Spleen (tissue), 13 donors: ENCODE measurements at places on chromosomes 1 and 21. TPM values are rescaled to one million over a fixed set of nuclear protein-coding genes. Genes with fewer than 3 reads are reported as not detected.
A peak's percentile ranks its signal among the peaks of the same experiment; 100 is the strongest.

- no peaks in the 10 kb centered on the region for H3K27me3 ChIP-seq
- DNase-seq, result no peak
- no peaks in the 10 kb centered on the region for H3K36me3 ChIP-seq
- H3K27ac ChIP-seq, result no peak overlapping the region
- H3K4me1 ChIP-seq, result no peaks in the 10 kb centered on the region
These were observed 9.8 kb upstream of the CYP2J2 start for GRCh38 chr1:59936358-59936821.

CELA2A gene
- total RNA-seq, result not detected

DNA sequence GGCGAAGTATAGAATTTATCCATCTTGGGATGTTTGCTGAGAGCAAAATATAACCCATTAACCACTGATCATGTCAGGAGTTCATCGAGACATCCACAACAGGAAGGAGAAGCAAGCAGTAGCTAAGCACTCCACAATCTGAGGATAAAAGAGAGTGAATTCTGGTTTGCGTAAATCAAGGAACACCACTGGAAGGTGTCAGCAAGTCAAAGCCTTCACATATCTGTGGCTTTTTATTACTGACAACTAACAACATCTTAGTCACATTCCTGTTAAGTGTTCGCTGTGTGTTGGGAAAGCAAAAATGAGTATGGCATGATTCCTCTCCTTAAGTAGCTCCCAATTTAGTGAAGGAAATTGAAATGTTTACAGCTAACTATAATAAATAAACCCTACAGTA, 44.5 kb upstream of the DARS2 start:
- DNase-seq, result no peak
- peaks cover 49% of the 10 kb centered on the region for H3K36me3 ChIP-seq
- no peaks in the 10 kb centered on the region for H3K4me1 ChIP-seq
- H3K27ac ChIP-seq, result no peak overlapping the region

DNA sequence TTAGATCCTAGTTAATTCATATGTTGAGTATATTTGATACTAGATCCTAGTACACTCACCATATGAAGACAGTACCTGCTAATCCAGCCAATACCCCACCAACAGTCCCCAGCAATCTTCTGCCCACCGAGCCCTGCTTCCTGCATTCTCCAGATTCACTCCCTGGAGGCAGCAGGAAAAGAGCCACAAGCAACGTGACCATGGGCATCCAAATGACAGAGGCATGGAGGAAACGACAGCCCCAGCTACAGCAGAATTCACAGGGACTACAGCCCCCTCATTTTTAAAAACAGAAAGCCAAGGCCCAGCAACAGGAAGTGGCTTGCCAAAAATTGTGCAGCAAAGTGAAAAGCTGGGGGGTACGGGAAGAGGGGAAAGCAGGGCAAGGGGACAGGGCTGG, 29.3 kb downstream of the ASTN1 start:
- DNase-seq, result no peak
- no peaks in the 10 kb centered on the region for H3K4me1 ChIP-seq
- H3K27me3 ChIP-seq, result no peaks in the 10 kb centered on the region
- H3K27ac ChIP-seq, result no peak overlapping the region

FGR gene
- 90.5 TPM for total RNA-seq

MTF1 gene
- total RNA-seq, result 12.4 TPM

RBP7 gene
- 21.1 TPM for total RNA-seq

GRCh38 chr1:114428083-114428754, 82.8 kb downstream of the TRIM33 start:
- H3K27me3 ChIP-seq, result no peaks in the 10 kb centered on the region
- H3K27ac ChIP-seq, result no peak overlapping the region
- H3K4me3 ChIP-seq, result no peak overlapping the region
- no peak for DNase-seq
- no peaks in the 10 kb centered on the region for H3K4me1 ChIP-seq

CCDC185 gene
- total RNA-seq, result not detected

GRCh38 chr1:199101635-199102034, 462.8 kb downstream of the PTPRC start:
- no peak overlapping the region for H3K4me3 ChIP-seq
- DNase-seq, result no peak
- no peaks in the 10 kb centered on the region for H3K27me3 ChIP-seq
- H3K4me1 ChIP-seq, result peaks cover 6% of the 10 kb centered on the region
- no peaks in the 10 kb centered on the region for H3K36me3 ChIP-seq

GRCh38 chr1:185670187-185670627, 64.0 kb upstream of the HMCN1 start:
- peaks cover 21% of the 10 kb centered on the region for H3K4me1 ChIP-seq
- DNase-seq, result no peak
- no peaks in the 10 kb centered on the region for H3K27me3 ChIP-seq
- no peaks in the 10 kb centered on the region for H3K36me3 ChIP-seq
- no peak overlapping the region for H3K4me3 ChIP-seq
- no peak overlapping the region for H3K27ac ChIP-seq

CEPT1 gene
- 139 TPM for total RNA-seq

DNA sequence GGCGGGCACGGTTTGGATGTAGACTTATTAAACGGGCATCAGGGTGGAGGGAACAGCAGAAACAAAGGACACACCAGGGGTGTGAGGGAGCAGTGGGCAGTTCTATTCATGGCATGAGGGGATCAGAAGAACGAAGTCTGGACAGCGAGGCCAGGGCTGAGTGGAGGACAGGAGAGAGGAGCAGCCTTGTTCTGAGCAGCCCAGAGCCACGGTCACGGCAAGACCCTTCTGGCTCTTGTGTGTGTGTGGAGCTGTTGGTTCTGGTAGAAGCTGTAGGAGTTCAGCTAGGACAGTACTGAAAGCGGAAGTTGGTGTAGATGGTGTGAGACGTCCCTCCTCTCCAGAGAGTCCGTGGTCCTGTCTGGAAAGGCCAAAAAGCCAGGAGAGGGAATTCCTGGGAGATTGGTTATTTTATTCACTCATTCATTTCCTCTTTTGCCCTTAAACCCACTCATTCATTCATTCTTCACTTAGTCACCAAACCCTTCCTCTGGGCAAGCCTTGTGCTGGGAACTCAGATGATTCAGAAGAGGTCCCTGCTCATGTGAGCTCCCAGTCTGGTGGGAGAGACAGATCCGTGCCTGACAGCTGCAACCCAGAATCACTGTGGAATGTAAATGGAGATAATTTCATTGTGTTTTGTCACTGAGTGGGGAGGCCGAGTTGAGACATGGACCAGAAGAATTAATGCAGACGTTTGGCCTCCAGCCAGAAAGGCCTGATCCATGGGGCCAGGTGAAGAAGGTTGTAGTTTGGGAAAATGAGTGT, 4.1 kb upstream of the ACOT11 start:
- H3K27me3 ChIP-seq, result no peaks in the 10 kb centered on the region
- H3K4me3 ChIP-seq, result no peak overlapping the region
- no peak for DNase-seq
- H3K4me1 ChIP-seq, result peaks cover 23% of the 10 kb centered on the region

- H3K4me3 ChIP-seq, result no peak overlapping the region
- peak overlapping the region; percentile 29 for H3K27ac ChIP-seq
- peaks cover 33% of the 10 kb centered on the region for H3K36me3 ChIP-seq
- H3K4me1 ChIP-seq, result peaks cover 20% of the 10 kb centered on the region
These were observed 13.7 kb upstream of the CPLANE2 start for GRCh38 chr1:16250524-16251251.

DNA sequence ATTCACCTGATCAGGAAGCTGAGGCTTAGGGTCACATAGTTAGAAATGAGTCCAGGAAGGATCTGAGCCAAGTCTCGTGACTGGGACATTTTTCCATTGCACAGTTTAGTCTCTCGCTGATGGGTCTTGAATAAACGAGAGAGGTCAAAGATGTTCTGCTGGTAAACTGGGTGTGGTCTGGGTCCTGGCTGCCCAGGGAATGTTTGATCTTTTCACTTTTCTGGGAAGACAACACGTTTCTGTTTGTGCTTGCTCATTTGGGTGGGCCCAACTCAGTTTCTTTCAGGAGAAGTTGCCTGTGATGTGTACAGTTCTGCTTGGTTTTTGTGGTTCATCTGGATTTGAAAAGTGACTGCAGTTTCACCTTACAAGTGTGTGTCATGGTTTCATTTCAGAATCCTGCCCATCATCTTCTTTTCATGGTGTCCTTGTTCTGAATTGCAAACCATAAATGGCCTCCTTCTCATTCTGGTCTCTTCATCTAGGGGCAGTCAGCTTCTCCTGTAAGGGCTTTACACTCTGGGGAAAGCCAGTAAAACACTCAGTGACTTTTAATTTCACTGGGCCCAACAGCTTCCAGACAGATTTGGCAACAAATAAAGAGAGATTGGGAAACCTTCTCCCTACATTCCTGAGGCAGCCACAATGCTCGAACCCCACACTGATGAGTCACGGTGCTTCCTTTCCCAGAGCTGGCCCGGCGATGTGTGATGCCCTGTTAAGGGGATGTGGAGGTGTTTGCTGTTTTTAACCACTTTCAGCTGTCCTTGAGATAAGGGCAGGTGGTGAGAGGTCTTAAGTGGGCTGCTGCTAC, 7.2 kb upstream of the TACSTD2 start:
- peaks cover 16% of the 10 kb centered on the region for H3K27me3 ChIP-seq
- H3K27ac ChIP-seq, result peak overlapping the region; percentile 58
- no peak for DNase-seq
- no peak overlapping the region for H3K4me3 ChIP-seq
- H3K4me1 ChIP-seq, result no peaks in the 10 kb centered on the region

DNA sequence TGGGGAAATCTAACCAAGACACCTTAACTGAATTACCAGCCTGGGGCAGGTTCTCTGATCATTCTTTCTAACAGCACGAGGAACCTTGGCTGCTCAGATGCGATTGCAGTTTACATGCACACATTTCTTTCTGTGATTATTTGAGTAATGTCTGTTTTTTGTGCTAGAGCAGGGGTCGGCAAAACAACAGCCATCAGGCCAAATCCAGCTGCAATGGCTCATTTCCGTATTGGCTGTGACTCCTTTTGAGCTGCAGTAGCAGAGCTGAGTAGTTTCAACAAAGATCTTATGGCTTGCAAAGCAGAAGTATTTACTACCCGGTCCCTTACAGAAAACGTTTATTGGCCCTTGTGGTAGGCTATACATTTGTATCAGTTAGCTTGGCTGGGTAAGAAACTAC, 37.1 kb downstream of the ZBTB18 start:
- H3K36me3 ChIP-seq, result no peaks in the 10 kb centered on the region
- DNase-seq, result no peak
- H3K4me1 ChIP-seq, result no peaks in the 10 kb centered on the region
- H3K27ac ChIP-seq, result no peak overlapping the region

S100A8 gene
- 983 TPM for total RNA-seq

DNA sequence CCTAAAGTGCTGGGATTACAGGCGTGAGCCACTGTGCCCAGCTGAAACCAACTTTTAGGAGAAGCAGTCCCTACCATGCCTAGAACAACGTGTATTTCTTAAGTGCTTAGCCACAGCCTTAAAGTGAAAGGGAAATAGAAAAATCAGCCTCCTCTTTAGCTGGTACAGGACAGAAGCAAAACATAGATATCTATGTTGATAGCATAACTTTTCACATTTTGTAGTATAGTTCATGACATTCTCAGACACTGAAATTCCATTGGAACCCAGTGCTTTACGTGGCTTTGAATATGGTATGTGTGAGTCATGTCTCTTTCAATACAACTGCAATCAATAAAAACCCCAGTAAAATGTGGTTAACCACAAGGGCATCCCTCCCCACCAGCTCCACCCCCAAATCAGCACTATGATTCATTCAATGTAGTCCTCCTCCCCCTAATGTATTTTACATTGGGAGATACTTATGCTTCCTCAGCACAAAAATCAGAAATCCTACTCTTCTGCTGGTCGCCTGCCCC, 32.1 kb downstream of the TGFB2 start:
- no peak for DNase-seq
- H3K36me3 ChIP-seq, result no peaks in the 10 kb centered on the region
- H3K27me3 ChIP-seq, result no peaks in the 10 kb centered on the region
- peaks cover 4% of the 10 kb centered on the region for H3K4me1 ChIP-seq
- no peak overlapping the region for H3K27ac ChIP-seq
- H3K4me3 ChIP-seq, result no peak overlapping the region

GRCh38 chr1:35587736-35588135, 14.6 kb downstream of the TFAP2E start:
- no peaks in the 10 kb centered on the region for H3K27me3 ChIP-seq
- H3K4me1 ChIP-seq, result no peaks in the 10 kb centered on the region
- no peak overlapping the region for H3K4me3 ChIP-seq
- H3K36me3 ChIP-seq, result peaks cover 7% of the 10 kb centered on the region
- DNase-seq, result peak; percentile 18
- H3K27ac ChIP-seq, result no peak overlapping the region

GRCh38 chr1:20386323-20387081, 95.8 kb downstream of the VWA5B1 start:
- H3K36me3 ChIP-seq, result no peaks in the 10 kb centered on the region
- no peak overlapping the region for H3K4me3 ChIP-seq
- H3K4me1 ChIP-seq, result no peaks in the 10 kb centered on the region
- peaks cover 88% of the 10 kb centered on the region for H3K27me3 ChIP-seq
- peak; percentile 36 for DNase-seq

- H3K27ac ChIP-seq, result no peak overlapping the region
- peaks cover 9% of the 10 kb centered on the region for H3K27me3 ChIP-seq
- no peak overlapping the region for H3K4me3 ChIP-seq
- DNase-seq, result no peak
These were observed 40.8 kb upstream of the TINAGL1 start for GRCh38 chr1:31535561-31535960.

COL6A1 gene
- 150 TPM for total RNA-seq

DNA sequence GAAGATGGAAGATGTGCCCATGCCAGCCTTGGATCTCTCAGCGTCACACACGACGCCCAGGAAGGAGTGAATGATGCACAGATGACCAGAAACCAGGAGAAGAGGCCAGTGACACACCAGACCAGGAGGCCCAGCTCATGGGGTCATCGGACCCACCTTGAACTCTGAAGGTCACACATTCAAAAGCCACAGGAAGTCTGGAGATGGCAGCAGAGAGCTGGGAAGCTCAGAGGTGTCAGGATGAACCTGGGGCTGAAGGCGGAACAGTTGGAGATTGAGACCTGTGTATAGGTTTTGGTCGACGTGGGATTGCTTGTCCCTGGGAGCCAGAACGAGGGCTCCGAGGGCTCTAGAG, 43.6 kb downstream of the SLC19A1 start:
- H3K27me3 ChIP-seq, result no peaks in the 10 kb centered on the region
- H3K4me3 ChIP-seq, result no peak overlapping the region
- DNase-seq, result no peak
- no peaks in the 10 kb centered on the region for H3K4me1 ChIP-seq

HCN3 gene
- 2.1 TPM for total RNA-seq

PAPPA2 gene
- 0.06 TPM for total RNA-seq

- H3K27me3 ChIP-seq, result no peaks in the 10 kb centered on the region
- peaks cover 98% of the 10 kb centered on the region for H3K4me1 ChIP-seq
These were observed 23.8 kb upstream of the IFNAR1 start for GRCh38 chr21:33300701-33301631.

ANXA9 gene
- 0.92 TPM for total RNA-seq

GRCh38 chr1:178273707-178274410, 180.0 kb downstream of the RASAL2 start:
- no peak for DNase-seq
- H3K4me1 ChIP-seq, result peaks cover 11% of the 10 kb centered on the region
- no peaks in the 10 kb centered on the region for H3K36me3 ChIP-seq
- H3K27ac ChIP-seq, result no peak overlapping the region
